Activated CD8-positive, alpha-beta memory T cell treated with anti-CD3 and anti-CD28 coated beads, Interleukin-2, amount 10 ng/mL, durations not matched to agents 7 days and 5 days (primary cell): ENCODE measurements at places on chromosomes 3 and 15. TPM values are rescaled to one million over a fixed set of nuclear protein-coding genes. Genes with fewer than 3 reads are reported as not detected.

DNA sequence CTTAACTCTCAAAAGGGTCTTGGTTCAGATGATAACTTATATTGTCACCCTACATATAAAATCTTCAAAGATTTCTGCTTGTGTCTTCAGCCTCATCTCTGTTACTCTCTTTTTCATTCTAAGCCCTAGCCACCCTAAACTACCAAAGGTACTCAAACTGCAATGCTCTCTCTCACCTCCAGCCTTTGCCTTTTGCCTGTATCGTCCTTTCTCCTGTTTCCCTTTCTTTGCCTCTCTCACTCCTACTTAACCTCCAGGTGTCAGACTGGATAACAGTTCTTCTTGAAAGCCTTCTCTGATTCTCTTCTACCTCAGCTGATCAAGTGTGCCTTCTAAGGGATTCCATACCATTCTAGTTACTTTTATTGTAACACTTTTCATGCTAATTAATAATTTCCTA, 149.8 kb downstream of the SERPINI1 start:
- peaks cover 2% of the 10 kb centered on the region for H3K4me1 ChIP-seq
- DNase-seq = no peak
- peaks cover 18% of the 10 kb centered on the region for H3K27me3 ChIP-seq

- H3K4me1 ChIP-seq = peaks cover 67% of the 10 kb centered on the region
- peaks cover 23% of the 10 kb centered on the region for H3K36me3 ChIP-seq
- H3K4me3 ChIP-seq = peak overlapping the region; percentile 51
- H3K27me3 ChIP-seq = no peaks in the 10 kb centered on the region
- peak overlapping the region; percentile 97 for H3K27ac ChIP-seq
Observed at GRCh38 chr3:66304293-66304692, 83.5 kb downstream of the SLC25A26 start.

DNA sequence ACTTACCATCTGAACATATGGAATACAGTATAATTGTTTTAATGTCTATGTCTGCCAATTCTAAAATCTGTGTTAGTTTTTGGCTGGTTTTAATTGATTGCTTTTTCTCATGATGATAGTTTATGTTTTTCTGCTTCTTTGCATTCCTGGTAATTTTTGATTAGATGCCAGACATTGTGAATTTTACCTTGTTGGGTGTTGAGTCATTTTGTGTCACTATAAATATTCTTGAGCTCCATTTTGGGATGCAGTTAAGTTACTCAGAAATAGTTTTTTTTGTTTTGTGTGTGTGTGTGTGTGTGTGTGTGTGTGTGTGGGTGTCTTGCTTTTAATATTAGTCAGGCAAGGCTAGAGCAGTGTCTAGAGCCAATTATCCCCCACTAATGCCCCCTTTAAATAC, 818.8 kb upstream of the NR2F2 start:
- DNase-seq = no peak
- H3K4me3 ChIP-seq = no peak overlapping the region
- no peak overlapping the region for H3K27ac ChIP-seq
- H3K36me3 ChIP-seq = no peaks in the 10 kb centered on the region
- no peaks in the 10 kb centered on the region for H3K27me3 ChIP-seq
- no peaks in the 10 kb centered on the region for H3K4me1 ChIP-seq

Gene EFHB
- total RNA-seq = not detected

Gene HOMER2
- 14.4 TPM for total RNA-seq
